Gastroesophageal sphincter (tissue), 4 donors: ENCODE measurements at places on chromosomes 1 and 21. TPM values are rescaled to one million over a fixed set of nuclear protein-coding genes. Genes with fewer than 3 reads are reported as not detected.

DNA sequence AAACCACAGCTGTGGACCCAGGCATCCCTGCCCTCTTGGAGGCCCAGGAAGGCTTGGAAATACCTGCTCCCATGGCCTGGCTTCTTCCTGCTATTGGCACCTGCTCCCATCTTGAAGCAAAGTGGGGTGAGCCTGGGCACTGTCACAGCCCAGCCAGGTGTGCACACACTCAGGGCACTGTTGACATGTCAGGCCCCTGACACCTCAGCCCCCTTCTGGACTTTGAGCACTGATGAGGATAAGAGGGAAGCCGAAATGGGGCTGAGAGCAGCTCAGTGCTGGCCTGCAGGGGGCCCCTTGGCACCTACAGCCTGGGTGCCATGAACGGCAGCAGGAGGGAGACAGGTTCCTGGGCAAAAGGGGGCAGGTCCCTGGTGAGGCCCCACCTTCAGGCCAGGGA, 55.9 kb downstream of the DAB1 start:
- ATAC-seq = no peak

The SYNC gene
- 166 TPM for total RNA-seq

- no peak for ATAC-seq
Measured at GRCh38 chr1:186617926-186618325, 62.3 kb downstream of the PTGS2 start.

- ATAC-seq = no peak
Measured at GRCh38 chr1:228415853-228416216, 826 bp downstream of the TRIM17 start.

DNA sequence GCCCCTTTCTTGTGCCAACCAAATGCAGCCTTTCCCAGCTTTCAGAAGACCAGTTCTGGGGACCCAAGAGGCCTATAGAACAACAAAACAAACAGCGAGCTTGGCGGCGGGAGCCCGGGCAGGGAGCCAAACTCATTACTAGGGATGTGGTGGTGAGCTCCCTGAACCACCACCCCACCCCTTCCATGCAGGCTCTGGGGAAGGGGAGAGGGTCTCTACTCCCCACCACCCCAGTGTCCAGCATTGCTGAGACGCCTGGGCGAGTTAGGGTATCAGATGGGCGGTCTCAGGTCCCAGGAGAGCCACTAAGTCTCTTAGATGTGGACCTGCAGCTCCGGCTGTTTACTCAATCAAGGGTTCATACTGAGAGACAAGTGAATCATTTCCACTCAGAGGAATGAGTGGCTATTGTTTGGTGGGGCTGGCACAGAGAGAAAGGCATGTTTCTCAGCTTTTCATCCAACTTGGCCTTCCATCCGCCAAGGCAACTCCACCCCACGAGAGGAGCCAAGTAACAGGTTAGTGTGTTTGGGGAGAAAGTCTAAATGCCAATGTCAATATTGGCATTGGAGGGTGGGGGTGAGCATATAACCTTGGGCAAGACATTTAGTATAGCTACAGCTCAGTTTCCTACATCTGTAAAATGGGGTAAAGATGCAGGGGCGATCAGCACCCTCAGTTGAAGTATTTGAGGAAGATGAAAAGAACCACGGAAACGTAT, 40.9 kb downstream of the PLXNA2 start:
- ATAC-seq = no peak

- ATAC-seq = no peak
Measured at GRCh38 chr1:223147873-223148272, 4.8 kb upstream of the TLR5 start.

- ATAC-seq = no peak
Measured at GRCh38 chr1:175218786-175219434, 26.3 kb upstream of the KIAA0040 start.

The BATF3 gene
- total RNA-seq = 3.5 TPM

DNA sequence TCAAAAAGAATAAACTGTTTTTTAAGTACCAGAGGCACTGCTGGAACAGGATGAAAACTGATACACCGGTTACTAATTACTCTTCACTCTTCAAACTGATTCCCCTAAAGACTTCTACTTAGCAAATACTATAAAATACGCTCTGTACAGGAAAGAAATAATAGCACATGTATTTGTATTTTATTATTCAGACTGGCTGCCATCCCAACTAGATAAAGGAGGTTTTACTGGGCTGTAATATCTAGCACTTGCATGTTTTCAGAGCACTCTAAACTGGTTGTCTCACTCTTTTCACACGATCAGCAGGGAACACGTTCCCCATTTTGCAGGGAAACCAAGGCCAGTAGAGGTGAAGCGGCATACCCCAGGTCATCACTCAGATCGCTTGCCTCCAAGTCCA, 9.2 kb downstream of the SMIM12 start:
- no peak for ATAC-seq

DNA sequence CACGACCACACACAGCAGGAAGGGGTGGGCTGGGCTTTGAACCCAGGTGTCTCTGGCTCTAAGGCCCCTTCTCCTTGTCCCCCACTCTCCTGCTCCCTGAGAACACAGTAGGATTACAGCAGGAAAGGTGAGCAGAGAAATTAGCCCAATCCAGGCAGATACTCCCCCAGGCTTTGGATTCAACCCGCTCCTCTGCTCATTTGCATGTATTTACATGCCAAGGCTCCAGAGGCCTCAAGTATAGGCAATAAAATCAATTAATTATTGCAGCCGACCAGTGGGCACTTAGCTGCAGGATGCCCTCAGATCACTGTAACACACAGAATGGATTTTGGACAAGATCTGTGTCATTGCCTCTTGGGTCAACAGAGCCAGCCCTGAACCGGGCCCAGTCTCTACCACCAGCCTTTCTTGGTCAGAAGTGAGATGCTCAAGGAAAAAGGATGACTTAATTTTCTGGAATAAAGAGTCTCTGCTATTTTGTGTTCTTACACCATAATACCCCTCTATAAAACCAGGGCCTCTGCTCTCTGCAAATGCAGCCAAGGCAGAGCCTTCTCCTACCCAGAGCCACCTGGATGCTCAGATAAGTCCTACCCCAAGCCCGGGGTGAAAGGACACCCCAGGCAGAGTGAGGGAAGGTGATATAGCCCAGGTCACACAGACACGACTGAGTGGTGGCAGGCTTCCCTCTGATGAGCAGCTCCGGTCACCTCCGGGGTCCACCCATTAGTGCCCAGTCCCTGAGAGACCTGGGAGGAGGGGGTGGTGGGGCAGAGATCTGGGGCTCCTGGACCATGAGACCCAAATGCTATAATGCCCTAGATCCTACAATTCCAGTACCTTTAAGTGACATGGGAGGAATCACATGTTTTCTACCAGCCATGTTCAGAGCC, 28.9 kb downstream of the MATN1 start:
- ATAC-seq = no peak

The NR5A2 gene
- 2.3 TPM for total RNA-seq

The HNRNPCL2 gene
- total RNA-seq = not detected

- ATAC-seq = peak; percentile 20
Measured at GRCh38 chr1:204286831-204287421, 72.8 kb downstream of the PLEKHA6 start.

DNA sequence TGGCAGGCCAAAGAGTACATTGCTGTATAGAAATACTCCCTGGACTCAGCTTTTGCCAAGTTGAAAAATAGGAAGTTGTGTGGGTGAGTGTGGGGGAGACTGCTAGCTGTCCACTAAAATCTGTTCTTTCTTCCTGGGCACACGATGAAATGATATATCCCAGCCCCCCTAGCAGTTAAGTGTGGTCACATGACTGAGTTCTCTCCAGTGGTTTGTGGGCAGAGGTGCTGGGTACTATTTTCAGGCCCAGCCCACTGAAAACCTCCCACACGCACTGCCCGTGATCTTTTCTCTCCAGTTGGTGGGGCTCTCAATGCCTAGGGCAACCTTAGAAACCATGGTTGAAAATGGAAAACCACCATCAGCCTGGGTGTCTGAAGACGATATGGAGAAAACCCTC, 119.7 kb upstream of the LMO4 start:
- ATAC-seq = no peak

- no peak for ATAC-seq
Measured at GRCh38 chr1:205250699-205251098, 23.0 kb downstream of the TMCC2 start.

GRCh38 chr1:205508227-205508714, 3.8 kb downstream of the CDK18 start:
- ATAC-seq = no peak

The MAEL gene
- 1.1 TPM for total RNA-seq

DNA sequence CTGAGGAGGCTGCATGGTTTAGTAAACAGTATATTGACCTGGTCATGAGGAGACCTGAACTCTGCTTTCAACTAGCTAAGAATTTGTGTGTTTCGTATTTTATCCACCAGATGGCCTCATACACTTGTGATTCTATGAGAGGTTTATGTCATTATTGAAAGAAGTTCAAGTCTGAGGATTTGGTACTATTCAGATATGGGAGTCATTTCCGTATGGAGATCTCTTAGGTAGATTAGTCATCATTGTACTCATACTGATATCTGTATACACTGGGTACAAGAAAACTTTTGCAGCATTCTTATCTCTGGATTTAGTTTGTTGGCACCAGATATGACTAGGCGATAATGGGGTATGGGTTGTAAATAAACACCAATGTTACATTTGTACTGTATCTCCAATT, 26.6 kb downstream of the ATF6 start:
- ATAC-seq = peak; percentile 53

GRCh38 chr1:77232829-77233228, 13.6 kb upstream of the PIGK start:
- ATAC-seq = no peak

The LINGO4 gene
- total RNA-seq = not detected
